ENCODE measurements at places on chromosomes 2 and 18. TPM values are rescaled to one million over a fixed set of nuclear protein-coding genes. Genes with fewer than 3 reads are reported as not detected.
A peak's percentile ranks its signal among the peaks of the same experiment; 100 is the strongest.

DNA sequence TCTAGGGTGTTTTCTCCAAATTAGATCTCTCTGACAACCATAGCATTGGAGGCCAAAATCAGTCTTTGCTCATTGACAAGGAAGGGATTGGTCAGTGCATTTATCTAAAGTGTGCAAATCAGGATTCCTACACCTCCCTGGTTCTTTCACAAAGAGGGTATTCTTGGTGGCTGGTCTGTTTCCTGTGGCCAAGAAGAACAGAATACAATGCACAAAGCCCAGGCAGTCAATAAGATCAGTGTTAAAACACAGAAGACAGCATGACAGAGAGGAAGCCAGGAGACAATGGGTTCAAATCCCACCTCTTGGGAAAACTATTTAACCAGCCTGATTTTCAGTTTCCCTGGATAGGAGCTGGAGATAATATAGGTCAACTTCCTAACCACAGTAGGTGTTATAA lies 46.1 kb upstream of the THOC1 start:
- DNase-seq, result no peak

TAF1B gene
- total RNA-seq, result 22.7 TPM

DNA sequence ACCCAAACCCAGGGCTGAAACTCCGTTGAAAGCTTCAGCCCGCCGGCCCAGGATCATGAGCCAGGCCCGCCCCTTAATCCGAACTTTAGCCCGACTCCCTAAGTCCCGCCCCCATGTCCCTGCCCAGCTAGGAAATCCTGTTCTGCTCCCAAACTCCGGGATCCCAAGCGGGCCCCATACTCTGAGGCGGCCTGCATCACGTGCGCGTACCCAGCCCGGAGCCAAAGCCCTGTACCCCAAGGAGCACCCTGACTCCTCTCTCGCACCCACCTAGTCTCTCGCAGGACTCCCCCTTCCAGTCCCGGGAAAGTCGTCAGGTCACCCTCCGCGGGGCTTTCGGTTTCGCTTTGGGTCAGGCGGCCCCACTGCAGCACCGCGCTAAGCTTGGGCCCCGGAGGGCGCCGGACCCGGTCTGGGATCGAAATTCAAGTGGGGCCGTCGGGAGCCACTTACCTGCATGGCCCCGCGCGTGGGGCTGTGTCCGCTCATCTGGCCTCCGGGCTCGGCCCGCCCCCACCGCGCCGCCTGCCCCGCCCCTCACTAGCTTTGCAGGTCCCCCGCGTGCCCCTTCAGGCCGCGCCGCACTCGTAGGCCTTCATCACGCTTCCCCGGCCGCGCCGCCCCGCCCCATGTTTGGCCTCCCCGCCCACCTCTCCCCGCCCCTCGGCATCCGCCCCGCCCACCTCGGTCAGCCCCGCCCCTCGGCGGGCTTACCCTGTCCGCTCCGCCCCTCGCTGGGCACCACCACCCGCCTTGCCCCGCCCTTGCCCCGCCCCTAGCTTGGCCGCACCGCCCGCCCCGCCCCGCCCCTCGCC lies at the start of gene DNPEP:
TSS of gene DNPEP (minus strand) at position 607 of the 815 bp plus-strand sequence. CDS start at position 489, 118 bp downstream.
- peak; percentile 92 for DNase-seq

GRCh38 chr2:53777134-53777533 lies 9.5 kb downstream of the CHAC2 start:
- DNase-seq, result no peak

KCNK3 gene
- not detected for total RNA-seq

RAB27B gene
- 0.21 TPM for total RNA-seq

RAX gene
- not detected for total RNA-seq

SDC1 gene
- 0.41 TPM for total RNA-seq

CTDSP1 gene
- 8.1 TPM for total RNA-seq

DNA sequence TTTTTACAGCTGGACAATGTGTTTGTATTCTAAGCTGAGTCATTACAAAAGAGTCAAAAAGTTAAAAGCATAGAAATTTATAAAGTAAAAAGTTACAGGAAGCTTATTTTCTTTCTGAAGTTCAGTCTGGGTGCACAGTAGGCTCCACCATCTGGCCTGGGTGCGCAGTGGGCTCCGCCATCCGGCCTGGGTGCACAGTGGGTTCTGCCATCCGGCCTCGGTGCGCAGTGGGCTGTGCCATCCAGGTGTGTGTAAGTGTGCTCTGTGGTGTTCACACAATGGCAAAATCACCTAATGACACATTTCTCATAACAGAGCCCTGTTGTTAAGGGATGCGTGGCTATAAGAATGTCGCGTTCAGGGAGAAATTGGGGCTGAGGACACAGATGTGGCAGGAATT lies 195.5 kb downstream of the ANKRD30B start:
- DNase-seq, result no peak

HOXD12 gene
- not detected for total RNA-seq

DNA sequence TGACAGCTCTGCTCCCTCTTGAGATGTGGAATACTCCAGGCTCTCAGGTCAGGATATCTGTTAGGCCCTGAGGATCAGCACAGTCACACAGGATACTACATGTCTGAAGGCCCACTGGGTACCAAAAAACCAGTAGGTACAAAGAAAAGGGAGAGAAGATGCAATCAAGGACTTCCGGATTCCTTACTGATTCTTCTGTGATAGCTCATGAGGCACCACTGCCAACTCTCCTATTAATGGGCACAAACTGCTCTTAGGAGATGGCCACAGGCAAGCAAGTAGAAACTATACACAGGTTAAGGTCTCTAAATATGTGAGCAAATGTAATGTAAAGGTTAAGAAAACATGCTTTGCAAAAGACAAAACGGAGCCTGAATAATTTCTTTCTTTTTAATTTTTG lies 3.5 kb downstream of the TMEM127 start:
- DNase-seq, result no peak

DNA sequence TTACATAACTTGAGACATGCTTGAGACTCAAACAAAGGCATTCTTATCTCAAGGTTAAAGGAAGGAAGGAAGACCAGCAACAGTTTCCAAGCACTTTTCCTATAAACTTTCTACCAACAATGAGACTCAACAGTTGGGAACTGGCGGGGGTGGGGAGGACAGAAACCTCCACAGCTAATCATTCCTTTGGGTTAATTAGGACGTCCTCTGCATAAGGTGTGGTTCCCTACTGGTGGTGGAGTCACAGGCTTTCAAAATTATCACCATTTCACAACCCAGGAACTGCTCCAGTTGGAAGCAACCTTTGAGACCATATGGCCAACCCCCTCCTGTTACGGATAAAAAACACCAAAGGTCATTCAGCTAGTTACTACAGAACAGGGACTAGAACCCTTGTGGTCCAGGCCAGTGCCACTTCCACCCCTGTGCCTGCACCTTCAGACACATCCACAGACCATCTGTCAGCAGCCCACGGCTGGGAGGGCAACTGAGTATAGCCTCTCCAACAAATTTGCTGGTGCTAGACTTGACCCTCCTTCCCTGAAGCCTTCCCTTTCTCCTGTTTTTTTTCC lies 30.1 kb upstream of the ATL2 start:
- DNase-seq, result no peak

DHRS9 gene
- total RNA-seq, result 11.5 TPM

DNA sequence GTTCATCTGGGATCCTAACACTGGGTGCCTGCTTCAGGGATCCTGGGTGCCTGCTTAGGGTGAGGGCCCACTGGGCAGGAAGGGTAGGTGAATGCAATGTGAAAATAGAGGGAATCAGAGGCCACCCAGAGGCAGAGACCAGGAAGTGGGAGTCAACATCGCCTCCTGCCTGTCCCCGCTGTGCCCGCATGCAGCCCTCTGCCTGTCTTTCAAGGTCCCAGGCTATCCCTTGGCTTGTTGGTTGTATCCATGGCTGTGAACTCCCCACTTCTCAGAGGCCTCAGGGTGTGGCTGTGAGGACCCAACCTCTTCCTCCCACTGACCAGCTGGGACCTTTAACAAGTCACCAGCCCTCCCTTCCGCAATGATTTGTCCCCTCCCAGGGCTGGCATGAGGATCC lies 26.5 kb downstream of the PSD4 start:
- DNase-seq, result no peak

CD28 gene
- total RNA-seq, result 191 TPM

- DNase-seq, result no peak
Observed at GRCh38 chr2:207531032-207531952, 1.5 kb downstream of the CREB1 start.

DTNB gene
- 17.1 TPM for total RNA-seq

DNA sequence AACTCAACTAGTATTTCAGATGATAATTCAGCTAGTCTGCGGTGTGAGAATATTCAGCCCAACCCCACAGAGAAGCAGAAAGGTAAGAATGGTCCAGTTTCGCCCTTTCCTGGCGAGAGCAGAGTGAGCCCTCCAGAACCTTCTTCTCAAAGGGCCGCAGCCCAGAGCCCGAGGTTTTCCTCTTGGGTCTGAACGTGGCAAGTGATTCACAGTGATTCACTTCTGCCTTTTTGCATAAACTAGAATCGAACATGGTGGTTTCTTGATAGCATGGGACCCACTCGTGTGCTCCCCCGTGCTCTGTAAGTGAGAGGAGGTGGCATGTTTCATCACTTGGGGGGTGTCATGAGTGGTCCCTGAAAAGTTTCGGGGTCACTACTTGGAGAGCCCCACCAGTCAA lies 24.2 kb downstream of the TRAF3IP1 start:
- DNase-seq, result no peak

GRCh38 chr2:220424561-220424960 lies 797.1 kb downstream of the SLC4A3 start:
- no peak for DNase-seq

- DNase-seq, result no peak
Observed at GRCh38 chr18:22314001-22314400, 103.7 kb downstream of the CTAGE1 start.

DNA sequence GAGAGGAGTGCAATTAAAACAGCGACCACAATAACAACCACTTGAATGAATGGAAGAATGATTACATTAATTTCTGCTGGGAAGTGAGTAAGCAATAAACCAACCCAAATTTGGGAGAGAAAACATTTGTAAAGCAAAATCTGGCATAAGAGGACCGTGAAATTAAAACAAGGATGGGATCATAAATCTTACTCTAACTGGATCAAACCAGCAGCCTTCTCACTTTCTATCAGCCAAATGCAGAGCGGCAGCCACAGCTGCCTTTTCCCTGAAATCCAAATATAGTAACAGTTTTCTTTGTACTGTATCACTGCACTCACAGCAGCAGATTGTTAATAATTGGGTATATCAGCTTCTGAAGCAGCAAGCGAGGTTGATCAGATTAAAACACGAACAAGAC lies 245.2 kb upstream of the REG3G start:
- no peak for DNase-seq

BMP10 gene
- not detected for total RNA-seq

AGXT gene
- total RNA-seq, result not detected

CACNB4 gene
- total RNA-seq, result 1.5 TPM

RIT2 gene
- not detected for total RNA-seq

SPAST gene
- total RNA-seq, result 16.3 TPM

DNA sequence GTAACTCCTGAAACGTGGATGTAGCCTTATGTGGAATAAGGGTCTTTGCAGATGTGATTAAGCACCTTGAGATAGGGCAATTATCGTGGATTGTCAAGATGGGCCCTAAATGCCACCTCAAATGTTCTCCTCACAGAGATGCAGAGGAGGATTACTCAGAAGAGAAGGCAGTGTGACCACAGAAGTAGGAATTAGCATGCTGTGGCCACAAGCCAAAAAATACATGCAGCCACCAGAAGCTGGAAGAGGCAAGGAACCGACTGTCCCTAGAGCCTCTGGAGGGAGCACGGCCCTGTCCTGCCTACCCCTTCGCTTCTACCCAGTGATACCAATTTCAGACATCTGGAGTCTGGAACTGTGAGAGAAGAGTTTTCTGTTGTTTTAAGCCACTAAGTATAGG lies 47.3 kb upstream of the MGAT5 start:
- DNase-seq, result no peak

- peak; percentile 18 for DNase-seq
Observed at GRCh38 chr2:1748741-1749488, 4.6 kb upstream of the PXDN start.

- DNase-seq, result no peak
Observed at GRCh38 chr2:32946314-32947075, at the start of gene LTBP1. TSS of gene LTBP1 (plus strand) at chr2:32946953. CDS start at chr2:32947325, 372 bp downstream.

ORC4 gene
- 35.9 TPM for total RNA-seq

AKAIN1 gene
- not detected for total RNA-seq

- no peak for DNase-seq
Observed at GRCh38 chr2:158391876-158392275, 64.7 kb downstream of the CCDC148 start.

DNA sequence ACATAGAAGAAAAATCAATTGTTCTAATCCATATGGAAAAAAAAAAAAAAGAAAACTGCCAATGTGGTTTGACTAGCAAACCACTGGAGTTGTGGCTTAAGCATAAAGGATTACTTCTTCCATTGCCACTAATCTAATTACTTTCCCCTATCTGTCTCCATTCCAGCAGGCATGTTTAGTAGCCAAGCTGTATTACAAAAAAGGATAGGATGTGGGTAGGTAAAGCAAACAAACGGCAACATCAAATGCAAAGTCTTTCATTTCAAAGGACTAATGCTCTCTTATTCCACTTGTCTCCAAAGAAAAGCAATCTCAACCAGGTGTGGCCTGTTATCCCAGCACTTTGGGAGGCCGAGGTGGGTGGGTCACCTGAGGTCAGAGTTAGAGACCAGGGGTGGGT lies 36.5 kb downstream of the SLC8A1 start:
- no peak for DNase-seq

DNA sequence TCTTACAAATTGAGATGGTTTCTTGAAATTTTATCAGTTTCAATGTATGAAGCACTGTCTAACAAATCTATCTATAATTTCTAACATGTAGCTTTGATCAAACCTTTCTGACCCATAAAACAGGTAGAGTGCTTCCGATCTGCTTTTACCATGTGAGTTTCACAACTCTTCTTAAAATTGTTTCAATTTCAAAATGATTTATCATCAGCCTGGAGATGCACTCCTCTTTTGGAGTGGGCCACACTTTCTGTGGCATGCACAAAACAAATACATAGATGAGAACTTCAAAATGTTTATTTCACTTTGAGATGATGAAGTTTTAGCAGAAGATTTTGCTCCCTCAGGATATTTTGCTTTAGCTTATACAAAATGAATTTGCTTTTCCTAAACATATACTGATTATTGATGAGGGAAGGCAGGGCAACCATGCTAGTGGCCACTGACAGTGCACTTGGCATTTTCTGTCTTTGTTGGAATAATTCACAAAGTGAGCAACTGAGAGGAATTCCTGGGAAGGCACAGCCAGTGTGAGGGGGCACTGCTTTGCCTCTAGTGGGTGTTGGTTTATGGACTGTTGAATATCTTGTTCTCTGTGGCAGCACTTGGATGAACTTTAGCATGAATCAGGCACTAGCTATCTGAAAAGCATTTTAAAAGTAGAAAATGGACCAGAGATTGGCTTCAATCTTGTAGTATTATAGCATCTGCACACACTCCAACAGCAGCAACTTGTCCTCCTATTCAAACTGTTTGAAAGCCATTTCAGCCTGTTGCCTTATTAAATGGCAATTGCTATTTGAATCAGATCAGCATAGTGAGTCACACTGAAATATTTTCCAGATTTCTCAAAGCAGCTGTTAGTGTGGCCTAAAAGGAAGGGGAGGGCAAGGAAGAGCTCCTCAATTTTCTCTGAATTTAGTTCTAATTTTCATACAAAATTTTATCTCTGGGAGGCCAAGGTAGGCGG lies 193.2 kb downstream of the CCDC85A start:
- DNase-seq, result no peak

CROCC2 gene
- not detected for total RNA-seq

PSME4 gene
- total RNA-seq, result 63.0 TPM

ANTXR1 gene
- not detected for total RNA-seq

TWSG1 gene
- 3.1 TPM for total RNA-seq

RAPGEF4 gene
- total RNA-seq, result 1.0 TPM
